GM03348 (cell line): ENCODE measurements at places on chromosomes 12 and 14.

- DNase-seq: peak; percentile 26
Measured at GRCh38 chr14:32345311-32345791, 16.3 kb downstream of the AKAP6 start.

GRCh38 chr14:72513965-72514659 lies 379.8 kb downstream of the DPF3 start:
- peak; percentile 78 for DNase-seq

- peak; percentile 24 for DNase-seq
Measured at GRCh38 chr12:62772416-62772955, 162.5 kb downstream of the PPM1H start.

GRCh38 chr12:122420471-122421162 lies 1.9 kb downstream of the CLIP1 start:
- no peak for DNase-seq

- peak; percentile 20 for DNase-seq
Measured at GRCh38 chr12:22042976-22043669, 2.9 kb upstream of the CMAS start.

DNA sequence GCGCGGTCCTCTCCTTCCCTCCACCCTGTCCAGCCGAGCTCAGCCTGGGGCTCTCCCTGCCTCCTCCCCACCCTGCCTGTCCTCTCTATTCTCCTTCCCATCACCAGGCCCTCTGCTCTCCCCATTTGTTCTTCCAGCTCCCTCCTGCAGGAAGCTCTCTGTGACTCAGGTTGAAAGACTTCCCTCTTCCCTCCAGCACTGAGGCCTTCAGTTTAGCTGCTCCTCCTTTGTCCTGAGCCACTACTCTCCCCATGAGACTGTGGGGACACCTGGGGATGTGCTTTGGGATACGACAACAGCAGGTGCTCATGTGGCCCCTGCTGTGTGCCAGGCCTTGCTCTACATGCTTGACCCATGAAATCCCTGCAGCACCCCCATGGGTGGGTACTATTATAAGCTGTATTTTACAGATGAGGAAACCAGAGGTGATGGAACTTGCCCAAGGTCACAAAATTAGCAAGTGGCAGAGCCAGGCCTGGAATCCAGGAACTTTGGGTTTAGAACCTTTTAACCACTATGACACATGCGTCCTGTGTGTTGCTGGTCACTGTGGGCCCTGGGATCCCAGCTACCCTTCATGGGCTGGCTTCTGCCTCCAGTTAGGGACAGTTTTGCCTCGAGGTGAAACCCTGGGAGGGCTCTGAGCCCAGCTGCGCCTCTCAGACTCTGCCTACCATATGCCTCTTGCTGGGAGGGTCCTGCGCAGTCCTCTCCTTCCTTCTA lies 5.5 kb downstream of the KRT80 start:
- DNase-seq: peak; percentile 86

- no peak for DNase-seq
Measured at GRCh38 chr12:38872156-38872555, 33.2 kb downstream of the CPNE8 start.

- DNase-seq: no peak
Measured at GRCh38 chr14:36505181-36505815, 14.7 kb downstream of the NKX2-1 start.

GRCh38 chr14:33836203-33836899 lies 114.5 kb downstream of the EGLN3 start:
- no peak for DNase-seq

DNA sequence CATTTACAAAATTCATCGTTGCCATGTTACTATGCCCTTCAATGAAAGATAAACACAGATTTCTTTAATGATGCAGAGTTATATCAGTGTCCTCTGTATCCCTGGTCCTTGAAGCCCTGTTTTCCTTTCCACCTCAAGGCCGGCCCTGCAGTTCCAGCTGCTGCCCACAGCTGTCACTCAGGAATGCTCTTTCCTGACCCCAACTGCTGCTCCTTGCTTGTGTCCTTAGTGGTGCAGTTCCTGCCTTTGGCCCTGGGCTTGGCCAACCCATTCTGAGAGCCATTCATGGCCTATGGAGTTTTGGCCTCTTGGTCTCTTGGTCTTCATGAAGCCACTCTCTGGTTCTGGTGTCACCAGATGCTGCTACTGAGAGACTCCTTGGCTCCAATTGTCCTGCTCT lies 93.1 kb downstream of the GAS2L3 start:
- no peak for DNase-seq

DNA sequence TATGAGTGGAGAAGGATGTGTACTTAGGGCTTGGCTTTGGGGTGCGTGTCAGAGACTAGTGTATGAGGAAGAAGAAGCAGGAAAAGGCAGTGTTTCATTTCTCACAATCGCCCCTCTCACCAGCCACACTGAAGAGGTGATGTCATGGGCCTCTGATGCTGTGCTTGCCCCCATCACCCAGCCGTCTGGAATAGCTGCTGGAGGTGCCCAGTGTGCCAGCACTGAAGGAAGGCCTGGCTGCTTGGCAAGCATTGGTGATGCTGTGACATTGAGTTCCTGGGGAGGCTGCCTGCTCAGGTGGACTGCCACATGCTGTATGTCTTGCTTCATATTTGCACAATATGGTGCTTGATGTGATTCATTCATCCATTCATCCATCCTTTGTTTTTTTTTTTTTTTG lies 56.2 kb downstream of the CRADD start:
- no peak for DNase-seq

DNA sequence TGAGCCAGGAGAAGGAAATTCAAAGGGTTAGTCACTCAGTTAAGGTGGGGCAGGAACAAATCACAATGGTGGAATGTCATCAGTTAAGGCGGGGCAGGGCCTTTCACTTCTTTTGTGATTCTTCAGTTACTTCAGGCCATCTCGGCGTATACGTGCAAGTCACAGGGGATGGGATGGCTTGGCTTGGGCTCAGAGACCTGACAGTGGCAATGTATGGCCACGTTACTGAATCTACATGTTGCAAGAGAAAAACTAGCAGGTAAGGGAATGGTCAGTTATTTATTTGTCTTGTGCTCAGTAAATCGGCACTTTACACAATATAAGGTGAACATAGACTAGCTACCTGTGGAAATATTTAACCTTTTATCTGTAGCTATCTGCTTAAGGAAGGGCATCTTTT lies 11.9 kb downstream of the SLCO1B3 start:
- DNase-seq: no peak

DNA sequence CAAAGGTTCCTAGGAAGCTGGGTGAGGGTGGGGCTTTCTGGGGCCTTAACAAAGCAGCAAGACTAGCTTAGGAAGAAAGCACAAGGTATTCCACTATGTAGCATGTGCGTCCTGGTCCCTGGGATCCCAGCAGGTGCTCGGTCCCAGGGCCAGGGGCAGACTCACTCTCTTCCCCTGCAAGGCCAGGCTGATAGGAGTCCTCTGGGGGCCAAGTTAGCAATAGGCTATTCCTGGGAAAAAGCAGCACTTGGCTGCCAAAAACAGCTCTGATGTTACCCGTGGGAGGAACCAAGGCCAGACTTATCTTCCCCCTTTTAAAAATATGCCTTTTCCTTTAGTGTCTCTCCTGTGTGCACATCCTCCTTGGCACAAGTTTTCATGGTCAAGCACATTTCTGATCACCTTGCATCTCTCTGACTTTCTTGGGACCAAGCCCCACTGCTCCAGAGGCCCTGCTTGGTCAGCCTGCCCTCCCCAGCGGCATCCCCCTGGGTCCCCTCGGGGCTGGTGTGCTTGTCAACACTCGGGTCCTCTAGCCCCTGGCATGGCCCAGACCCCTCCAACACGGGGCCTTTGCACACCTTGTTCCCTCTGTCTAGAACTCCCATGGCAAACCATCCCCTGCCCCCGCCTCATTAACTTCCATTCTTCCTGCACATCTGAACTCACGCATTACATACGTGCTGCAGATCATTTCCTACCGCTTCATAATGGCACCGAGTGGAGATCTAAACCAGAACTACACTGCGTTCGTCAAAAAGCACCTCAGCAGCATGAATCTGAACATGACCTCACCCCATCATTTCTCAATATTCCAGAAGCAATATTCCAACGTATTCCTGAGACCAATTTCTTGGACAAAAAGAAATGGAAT lies 21.9 kb downstream of the CCDC92 start:
- DNase-seq: no peak

DNA sequence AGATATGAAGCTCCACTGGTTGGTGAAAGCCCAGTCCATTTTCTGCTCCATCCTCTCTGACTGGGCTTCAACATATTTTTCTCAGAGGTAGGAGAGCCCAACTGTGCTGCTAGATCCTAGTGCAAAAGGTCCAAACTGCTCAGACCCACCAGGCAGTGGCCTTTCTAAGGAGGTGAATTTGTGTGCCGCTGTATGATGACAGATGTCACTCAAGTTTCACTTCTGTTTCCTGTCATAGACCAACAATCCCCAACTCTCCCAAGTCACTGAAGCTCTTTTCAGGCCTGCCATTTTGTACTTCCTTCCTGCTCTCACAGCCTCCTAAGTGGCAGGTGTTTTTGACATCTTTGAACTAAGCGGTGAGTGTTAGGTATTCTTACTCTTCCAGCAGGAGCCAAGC lies 16.4 kb upstream of the RNASE4 start:
- no peak for DNase-seq

DNA sequence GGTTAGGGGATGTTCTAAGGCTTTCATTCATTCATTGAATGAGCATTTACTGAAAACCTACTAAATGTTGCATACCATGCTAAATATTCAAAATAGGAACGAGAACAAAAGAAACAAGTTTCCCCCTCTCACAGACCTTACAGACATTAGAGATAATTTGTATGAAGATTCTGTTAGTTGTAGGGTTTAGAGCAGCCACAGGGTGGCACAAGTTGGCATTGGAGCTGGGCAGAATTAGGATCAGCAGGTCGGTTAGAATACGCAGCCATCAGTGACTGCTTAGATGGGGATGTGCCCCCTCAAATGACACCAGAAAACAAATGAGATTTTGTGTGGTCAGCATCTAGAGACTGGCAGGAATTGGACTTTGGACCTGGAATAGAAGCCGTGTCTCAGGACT lies 166.3 kb upstream of the DAAM1 start:
- DNase-seq: no peak

DNA sequence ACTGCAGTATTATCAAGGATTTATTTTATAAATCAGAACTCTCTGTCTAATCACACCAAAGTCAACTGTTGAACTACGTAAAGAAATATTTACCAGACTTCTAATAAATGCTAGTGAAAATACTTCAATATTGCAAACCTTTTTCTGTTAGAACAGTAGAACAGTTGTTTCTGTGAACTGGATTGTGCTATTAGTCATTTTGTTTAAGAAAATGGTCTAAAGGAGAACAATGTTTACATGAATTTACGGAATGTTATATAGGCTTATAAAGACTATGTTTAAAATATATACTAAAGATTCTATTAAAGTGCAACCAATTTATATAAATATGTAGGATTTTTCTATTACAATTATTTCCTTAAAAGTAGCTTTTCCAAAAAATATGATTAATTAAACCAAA lies 471.4 kb downstream of the FSCB start:
- no peak for DNase-seq

GRCh38 chr14:31990926-31991572 lies 86.1 kb upstream of the ARHGAP5 start:
- DNase-seq: peak; percentile 24

- DNase-seq: no peak
Measured at GRCh38 chr12:52458861-52459260, 6.9 kb upstream of the KRT6B start.

DNA sequence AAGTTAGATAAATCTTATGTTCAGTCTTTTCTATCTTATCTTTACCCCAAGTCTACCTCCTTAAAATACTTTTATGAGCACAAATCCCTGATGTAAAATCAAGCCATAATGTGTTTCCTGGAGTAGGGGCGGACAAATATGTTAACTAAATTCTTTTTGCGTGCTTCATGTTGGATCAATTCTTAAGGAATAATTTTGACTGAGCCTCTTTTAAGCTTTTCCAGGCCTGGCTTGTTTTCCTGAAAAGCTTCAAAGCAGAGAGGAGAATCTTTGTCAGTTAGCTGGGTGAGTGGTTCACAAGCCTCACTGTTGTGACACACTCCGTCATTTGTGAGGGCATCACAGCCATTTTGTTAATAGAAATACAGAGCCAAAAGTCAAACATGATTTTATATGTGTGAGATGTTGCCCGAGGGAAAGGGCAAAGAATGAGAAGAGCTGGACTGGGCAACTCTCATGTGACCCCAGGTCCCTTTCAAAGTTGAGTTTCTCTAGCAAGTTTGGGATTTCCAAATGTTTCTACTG lies 468.9 kb downstream of the RGS6 start:
- no peak for DNase-seq

GRCh38 chr12:83018088-83018487 lies 331.4 kb downstream of the TMTC2 start:
- DNase-seq: no peak

GRCh38 chr14:72781561-72782508 lies 112.1 kb downstream of the DPF3 start:
- peak; percentile 83 for DNase-seq
